ENCODE measurements at places on chromosomes 5 and 9. TPM values are rescaled to one million over a fixed set of nuclear protein-coding genes. Genes with fewer than 3 reads are reported as not detected.
A peak's percentile ranks its signal among the peaks of the same experiment; 100 is the strongest.

GRCh38 chr5:44294516-44294915 is 94.7 kb downstream of the FGF10 start:
- H3K27me3 ChIP-seq = no peaks in the 10 kb centered on the region
- H3K4me3 ChIP-seq = no peak overlapping the region
- H3K27ac ChIP-seq = no peak overlapping the region

DNA sequence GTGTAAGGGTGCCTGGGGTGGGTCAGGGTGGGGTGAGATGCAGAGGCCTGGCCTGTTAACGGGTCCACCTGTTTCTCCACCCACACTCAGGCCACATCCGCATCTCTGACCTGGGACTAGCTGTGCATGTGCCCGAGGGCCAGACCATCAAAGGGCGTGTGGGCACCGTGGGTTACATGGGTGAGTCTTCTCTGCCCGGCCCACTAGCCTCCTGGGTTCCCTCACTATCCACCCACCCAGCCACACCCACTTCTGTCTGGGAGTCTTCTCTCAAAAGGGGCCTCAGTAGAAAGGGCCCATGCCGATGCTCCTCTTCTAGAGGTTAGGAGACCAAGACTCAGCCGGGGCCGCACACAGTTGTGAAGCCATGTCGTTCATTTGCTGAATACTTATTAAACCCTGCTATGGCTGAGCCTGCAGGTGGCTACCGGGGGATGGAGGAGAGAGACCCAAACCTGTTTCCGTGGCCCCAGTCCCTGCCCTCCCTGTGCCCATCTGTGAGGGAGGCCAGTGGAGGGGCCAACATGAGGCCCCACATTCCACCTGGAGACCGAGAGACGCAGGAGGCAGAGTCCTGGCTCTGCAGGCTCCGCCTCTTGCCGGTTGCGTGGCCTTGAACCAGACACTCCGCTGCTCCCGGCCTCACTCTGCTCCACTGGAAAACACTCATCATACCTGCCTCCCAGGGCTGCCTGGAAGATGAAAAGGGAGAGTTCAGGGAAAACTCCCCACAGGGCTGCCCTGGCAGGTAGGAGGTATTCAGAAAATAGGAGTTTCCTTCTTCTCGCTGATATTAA is 8.7 kb downstream of the GRK6 start:
- no peaks in the 10 kb centered on the region for H3K4me1 ChIP-seq
- no peaks in the 10 kb centered on the region for H3K27me3 ChIP-seq
- DNase-seq = no peak
- no peak overlapping the region for H3K27ac ChIP-seq

PLEKHG4B gene
- 2.8 TPM for total RNA-seq

APC gene
- 175 TPM for total RNA-seq

DNA sequence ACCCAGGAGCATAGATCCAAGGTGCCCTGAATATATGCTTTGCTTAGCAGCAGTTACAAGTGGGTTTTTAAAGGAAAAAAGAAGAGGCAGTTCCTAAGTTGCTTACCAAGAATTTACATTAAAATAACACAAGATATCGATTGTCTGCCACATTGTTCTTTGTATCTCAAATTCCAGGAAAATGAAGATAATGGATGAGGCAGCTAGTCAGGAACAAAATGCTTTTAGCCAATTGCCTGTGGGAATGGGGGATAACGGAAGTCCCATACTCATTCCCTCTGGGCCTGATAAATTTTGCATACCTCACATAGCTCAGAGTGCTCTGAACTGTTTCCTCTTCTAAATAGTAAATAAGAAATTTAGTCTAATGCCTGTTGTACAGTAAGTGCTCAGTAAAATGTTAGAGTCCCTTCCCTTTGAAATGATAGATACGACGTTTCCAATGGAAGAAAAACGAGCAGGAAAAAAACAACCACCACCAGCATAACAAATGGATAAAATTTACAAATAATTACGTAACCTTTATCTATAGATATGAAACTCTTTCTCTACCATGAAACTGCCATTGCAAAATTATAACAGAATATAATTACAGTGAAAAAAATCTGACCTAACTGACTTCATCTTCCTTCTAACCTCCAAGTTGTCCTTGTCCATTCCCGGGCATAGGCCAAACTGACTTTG is 35.5 kb upstream of the TENT2 start:
- DNase-seq = no peak
- H3K27ac ChIP-seq = no peak overlapping the region
- H3K36me3 ChIP-seq = no peaks in the 10 kb centered on the region
- H3K27me3 ChIP-seq = no peaks in the 10 kb centered on the region

DNA sequence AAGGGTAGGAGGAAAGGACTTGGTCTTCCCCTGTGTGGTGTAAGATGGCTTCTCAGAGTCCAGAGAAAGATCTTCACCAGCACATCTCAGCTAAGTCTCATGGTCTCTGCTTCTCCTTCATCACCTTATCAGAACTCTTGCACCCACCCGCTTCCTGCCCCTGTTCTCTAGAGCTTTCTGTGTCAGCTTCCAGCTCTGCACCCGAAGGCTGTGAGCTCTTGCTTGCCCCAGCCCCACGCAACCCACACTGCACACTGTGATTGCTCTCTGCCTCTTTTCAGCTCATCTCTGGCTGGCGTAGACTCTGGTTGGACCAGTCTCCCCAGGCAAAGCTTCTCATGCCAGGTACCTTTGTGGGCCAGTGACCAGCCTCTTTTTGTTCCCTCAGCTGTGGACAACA is 93.2 kb upstream of the RAPGEF1 start:
- no peaks in the 10 kb centered on the region for H3K36me3 ChIP-seq
- peaks cover 18% of the 10 kb centered on the region for H3K27me3 ChIP-seq
- peaks cover 10% of the 10 kb centered on the region for H3K4me1 ChIP-seq
- H3K4me3 ChIP-seq = no peak overlapping the region
- DNase-seq = no peak

- DNase-seq = peak; percentile 45
- no peak overlapping the region for H3K4me3 ChIP-seq
- H3K27ac ChIP-seq = no peak overlapping the region
- H3K36me3 ChIP-seq = no peaks in the 10 kb centered on the region
- no peaks in the 10 kb centered on the region for H3K4me1 ChIP-seq
Observed at GRCh38 chr5:164475339-164475977, 970.0 kb downstream of the MAT2B start.

FBP2 gene
- total RNA-seq = 15.6 TPM

- H3K4me1 ChIP-seq = no peaks in the 10 kb centered on the region
- H3K27me3 ChIP-seq = no peaks in the 10 kb centered on the region
- no peak for DNase-seq
- H3K36me3 ChIP-seq = no peaks in the 10 kb centered on the region
- no peak overlapping the region for H3K27ac ChIP-seq
Observed at GRCh38 chr5:155575861-155576260, 562.3 kb downstream of the KIF4B start.

- DNase-seq = no peak
- no peaks in the 10 kb centered on the region for H3K4me1 ChIP-seq
- H3K27ac ChIP-seq = no peak overlapping the region
- H3K36me3 ChIP-seq = no peaks in the 10 kb centered on the region
- no peaks in the 10 kb centered on the region for H3K27me3 ChIP-seq
Observed at GRCh38 chr9:116843863-116844620, 156.9 kb downstream of the TRIM32 start.

GRCh38 chr5:31581498-31582099 is 49.5 kb downstream of the C5orf22 start:
- H3K4me1 ChIP-seq = no peaks in the 10 kb centered on the region
- no peaks in the 10 kb centered on the region for H3K27me3 ChIP-seq
- no peak overlapping the region for H3K27ac ChIP-seq
- peak; percentile 66 for DNase-seq
- H3K36me3 ChIP-seq = no peaks in the 10 kb centered on the region

DNA sequence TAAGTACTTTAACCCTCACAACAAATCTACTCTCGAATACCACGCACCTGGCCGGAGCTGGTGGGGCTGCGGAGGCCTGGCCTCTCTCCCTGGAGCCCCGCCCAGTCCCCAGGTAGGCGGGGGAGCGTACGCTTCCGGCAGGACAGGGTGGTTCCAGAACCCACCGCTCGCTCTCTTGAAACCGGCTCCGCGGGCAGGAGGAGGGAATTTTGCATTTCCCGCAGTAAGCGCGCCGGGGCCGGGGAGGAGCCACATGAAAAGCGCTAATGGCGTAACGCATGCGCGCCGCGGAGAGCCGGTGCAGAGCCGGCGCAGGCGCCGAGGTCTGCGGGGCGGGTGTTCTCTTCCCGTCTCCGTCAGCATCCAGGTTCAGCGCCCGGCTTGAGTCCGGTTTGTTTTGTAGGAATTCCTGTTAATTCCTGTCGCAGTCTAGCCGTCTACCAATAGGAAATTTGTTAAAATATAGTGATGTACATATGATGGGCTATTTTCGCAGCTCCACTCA is 20.8 kb downstream of the CAVIN4 start:
- H3K27me3 ChIP-seq = no peaks in the 10 kb centered on the region
- no peaks in the 10 kb centered on the region for H3K36me3 ChIP-seq
- H3K4me3 ChIP-seq = peak overlapping the region; percentile 43
- H3K4me1 ChIP-seq = peaks cover 26% of the 10 kb centered on the region
- H3K27ac ChIP-seq = peak overlapping the region; percentile 44

DNA sequence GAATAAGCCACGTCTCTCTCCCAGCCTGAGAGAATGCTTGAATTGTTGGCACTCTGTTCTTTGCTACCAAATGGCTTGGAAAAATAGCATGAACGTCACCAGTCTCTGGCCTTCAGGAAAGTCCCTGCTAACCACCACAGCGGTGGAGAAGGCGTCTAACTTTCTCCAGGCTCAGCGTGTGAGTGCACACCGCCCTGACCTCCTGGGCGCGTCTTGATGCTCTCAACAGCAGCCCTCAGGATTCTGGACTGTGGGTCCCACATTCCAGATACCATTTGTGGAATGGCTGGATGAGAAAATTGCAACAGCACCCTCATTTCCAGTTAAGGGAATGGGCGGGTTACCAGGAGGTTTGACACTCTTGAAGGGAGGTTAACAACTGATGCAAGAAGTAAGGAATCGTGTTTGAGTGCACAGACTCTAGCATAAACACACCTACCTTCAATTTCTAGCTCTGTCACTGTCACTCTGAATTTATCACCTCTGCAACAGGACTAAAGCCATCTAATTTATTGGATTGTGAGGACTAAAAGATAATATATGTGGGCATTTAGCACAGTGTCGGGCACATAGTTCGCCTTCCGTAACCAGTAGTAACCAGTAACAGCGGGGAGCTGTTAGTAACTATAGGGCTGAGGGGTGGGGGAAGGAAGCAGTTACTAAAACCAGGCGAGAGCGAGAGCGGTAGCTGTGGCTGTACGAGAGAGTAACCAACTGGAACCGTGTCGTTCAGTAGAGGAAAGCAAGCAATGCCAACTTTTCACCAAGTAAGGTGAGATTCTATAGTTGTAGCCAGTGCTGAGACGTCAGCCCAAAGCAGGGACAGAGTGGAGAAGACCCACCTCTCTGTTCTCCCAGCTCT is 807 bp upstream of the PLGRKT start:
- peak overlapping the region; percentile 91 for H3K27ac ChIP-seq
- peaks cover 20% of the 10 kb centered on the region for H3K4me1 ChIP-seq
- peaks cover 18% of the 10 kb centered on the region for H3K36me3 ChIP-seq
- peak overlapping the region; percentile 47 for H3K4me3 ChIP-seq

- H3K36me3 ChIP-seq = no peaks in the 10 kb centered on the region
- no peak overlapping the region for H3K4me3 ChIP-seq
- no peak overlapping the region for H3K27ac ChIP-seq
- peaks cover 7% of the 10 kb centered on the region for H3K4me1 ChIP-seq
- H3K27me3 ChIP-seq = no peaks in the 10 kb centered on the region
Observed at GRCh38 chr5:61010467-61011454, 65.8 kb downstream of the NDUFAF2 start.

PPP3R2 gene
- not detected for total RNA-seq

SLC6A3 gene
- not detected for total RNA-seq

- DNase-seq = no peak
- H3K27ac ChIP-seq = no peak overlapping the region
- no peaks in the 10 kb centered on the region for H3K27me3 ChIP-seq
- H3K36me3 ChIP-seq = no peaks in the 10 kb centered on the region
Observed at GRCh38 chr9:94679587-94679986, 40.3 kb upstream of the FBP1 start.

RGS7BP gene
- total RNA-seq = 2.2 TPM

DNA sequence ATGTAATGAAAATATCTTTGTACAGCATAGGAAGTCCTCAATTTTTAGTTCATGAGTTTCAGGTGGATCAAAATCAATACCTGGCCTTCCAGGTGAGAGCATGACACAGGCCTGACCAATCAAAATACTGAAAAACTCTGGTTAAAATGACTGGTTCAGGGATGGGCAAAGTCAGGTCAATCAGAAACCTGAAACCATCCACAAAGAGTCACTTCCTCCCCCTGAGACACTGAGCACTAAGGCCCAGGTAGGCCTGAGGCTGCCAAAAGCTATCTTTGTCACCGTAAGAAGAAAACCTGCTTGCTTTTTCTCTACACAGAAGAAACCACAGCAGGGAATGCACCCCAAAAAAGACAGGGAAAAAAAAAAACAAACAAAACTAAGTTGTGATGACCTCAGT is 444.8 kb downstream of the TLR4 start:
- H3K36me3 ChIP-seq = no peaks in the 10 kb centered on the region
- H3K4me3 ChIP-seq = no peak overlapping the region
- no peaks in the 10 kb centered on the region for H3K27me3 ChIP-seq
- H3K27ac ChIP-seq = no peak overlapping the region
- no peak for DNase-seq

DNA sequence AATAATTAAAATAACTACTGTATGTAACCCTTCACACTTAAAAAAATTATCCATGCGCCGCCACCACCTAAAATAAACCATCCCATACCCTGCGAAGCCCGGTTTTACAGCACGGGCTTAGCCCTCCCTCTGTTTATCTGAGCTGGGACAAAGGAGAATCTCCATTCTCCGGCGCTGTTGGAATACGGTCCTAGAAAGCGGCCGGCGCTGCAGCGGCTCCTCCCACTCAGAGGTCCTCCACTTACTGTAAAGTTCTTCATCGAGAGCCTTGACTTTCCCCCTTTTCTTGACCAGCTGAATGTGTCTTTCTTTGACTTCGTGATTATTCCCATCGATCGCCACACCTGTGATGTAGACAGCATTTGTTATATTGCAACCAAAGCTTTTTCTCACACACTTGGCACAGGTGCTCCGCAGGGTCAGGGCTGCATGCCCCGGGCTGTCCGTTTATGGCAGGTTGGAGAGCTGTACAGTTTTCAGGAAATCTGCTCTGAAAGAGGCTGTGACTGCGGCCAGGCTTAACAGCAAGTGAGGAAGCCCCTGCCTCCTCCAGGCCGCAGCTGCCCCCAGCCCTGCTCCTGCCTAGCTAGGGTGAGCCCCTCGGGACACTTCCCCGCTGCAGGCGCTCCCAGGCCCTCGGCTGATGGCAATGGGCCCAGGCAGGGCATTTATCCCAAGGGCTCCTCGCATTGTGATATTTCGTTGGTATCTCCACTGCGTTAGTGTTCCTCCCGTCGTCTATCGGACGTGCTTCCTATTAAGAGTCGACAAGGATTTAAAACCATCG is 16.7 kb downstream of the GFPT2 start:
- H3K27ac ChIP-seq = no peak overlapping the region
- H3K4me1 ChIP-seq = peaks cover 8% of the 10 kb centered on the region
- peaks cover 31% of the 10 kb centered on the region for H3K36me3 ChIP-seq
- no peak for DNase-seq

ADCY2 gene
- total RNA-seq = 0.29 TPM

Data from stomach (tissue), 19 donors.